ENCODE measurements at places on chromosomes 4 and X.

- no peak for DNase-seq
Measured at GRCh38 chrX:8191022-8191421, 20.0 kb upstream of the VCX2 start.

DNA sequence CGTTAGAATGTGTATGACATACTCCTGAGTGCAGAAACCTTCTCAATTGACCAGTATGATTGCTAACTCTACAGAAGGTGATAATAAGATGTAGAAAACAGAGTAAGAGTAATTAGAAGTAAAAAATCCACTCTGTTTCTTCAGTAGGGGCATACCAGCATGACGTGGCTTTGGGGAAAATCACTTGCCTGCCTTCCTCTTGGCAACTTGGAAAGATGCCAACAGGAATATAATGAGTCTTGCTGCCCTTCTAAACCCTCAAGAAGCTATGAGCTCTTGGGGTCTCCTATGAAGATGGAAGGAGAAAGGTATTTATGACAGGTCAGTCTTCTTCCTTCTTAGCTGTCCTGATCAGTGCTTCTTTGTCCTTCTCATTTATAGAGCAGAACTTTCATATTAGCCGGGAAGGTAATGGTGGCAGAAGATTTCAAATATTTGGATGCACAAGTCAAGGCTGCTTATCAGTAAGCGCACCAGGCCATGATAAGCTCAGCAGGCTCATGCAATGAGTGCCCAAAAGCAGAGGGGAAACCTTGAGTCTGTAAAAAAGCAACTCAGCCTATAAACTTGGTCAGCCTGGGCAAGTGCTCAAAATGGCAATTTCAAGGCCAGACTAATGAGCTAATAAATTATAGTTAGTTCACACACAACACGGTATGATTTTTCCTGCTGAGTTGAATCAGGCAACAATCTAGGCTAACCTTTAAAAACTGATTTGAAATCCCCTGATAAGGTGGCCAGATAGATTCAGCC, 69.7 kb upstream of the PPARGC1A start:
- DNase-seq = no peak

GRCh38 chr4:137609718-137610430, 77.6 kb upstream of the PCDH18 start:
- DNase-seq = no peak

- DNase-seq = no peak
Measured at GRCh38 chrX:45765281-45765680, 564.6 kb upstream of the DIPK2B start.

DNA sequence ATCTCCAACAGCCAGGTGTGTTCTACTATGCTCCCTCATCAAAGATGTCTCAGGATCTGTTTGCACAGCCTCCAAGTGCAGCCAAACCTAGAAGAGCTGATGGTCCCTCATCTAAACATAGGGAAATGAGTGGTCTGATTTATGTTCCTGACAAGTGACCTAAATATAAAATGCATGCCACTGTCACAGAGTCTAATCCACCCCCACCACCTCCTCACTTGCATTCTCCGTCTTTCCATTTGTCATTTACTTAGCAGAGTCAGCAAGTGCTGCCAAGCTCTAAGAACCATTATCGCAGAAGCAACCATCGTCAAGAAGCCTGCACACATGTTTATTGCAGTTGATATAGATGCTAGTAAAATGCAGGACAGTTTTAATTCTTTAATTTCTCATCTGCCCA, 33.1 kb upstream of the VCX3A start:
- DNase-seq = no peak

DNA sequence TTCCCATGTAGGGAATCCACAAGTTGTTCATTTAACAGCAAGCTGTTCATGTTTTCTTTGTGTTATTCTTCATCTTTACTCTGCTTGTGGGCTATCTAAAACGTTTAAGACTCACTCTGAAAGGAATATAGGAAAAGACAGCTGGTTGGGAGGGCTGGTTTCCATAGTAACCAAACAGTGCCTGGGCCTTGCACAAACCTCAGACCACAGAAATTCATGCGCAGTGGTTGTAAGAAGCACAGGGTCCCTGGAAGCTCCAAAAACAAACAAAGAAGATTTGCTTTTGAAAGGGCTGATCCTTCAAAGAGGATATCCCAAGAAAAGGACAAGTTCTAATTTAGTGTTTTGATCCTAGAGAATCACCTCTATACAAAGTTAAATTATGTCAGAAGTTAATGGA, 7.8 kb downstream of the SERTM2 start:
- no peak for DNase-seq

DNA sequence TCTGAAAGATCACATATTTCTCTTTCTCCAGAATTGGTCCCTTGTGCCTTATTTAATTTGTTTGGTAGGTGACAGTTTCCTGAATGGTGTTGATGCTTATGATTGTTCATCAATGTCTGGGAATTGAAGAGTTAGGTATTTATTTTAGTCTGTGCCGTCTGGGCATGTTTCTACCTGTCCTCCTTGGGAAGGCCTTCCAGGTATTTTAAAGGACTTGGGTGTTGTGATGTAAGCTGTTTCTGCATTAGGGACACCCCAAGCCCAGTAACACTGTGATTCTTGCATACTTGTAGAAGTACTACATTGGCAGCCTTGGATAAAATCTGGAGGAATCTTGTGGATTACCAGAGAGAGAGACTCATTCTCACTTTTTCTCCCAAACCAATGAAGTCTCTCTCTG, 120.8 kb upstream of the CXXC4 start:
- DNase-seq = no peak

- DNase-seq = no peak
Measured at GRCh38 chr4:165058666-165059065, 5.0 kb downstream of the TRIM75 start.

DNA sequence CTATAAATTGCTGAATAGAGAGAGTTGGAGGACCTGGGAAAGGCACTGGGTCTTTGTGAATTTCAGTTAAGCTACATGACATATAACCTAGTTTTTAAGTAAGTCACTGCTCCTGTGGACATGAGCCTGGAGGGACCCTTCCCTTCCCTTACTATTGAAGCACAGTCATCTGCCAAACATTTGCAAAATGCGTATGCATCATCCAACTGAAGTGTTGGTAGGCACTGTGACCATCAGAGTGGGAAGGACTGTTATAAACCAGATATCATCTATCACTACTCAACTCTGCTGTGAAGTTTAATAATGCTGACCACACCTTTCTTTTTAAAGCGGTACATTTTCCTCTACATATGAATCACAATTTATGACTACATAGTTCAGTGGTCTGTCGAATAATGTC, 5.2 kb downstream of the GABRA3 start:
- DNase-seq = no peak

DNA sequence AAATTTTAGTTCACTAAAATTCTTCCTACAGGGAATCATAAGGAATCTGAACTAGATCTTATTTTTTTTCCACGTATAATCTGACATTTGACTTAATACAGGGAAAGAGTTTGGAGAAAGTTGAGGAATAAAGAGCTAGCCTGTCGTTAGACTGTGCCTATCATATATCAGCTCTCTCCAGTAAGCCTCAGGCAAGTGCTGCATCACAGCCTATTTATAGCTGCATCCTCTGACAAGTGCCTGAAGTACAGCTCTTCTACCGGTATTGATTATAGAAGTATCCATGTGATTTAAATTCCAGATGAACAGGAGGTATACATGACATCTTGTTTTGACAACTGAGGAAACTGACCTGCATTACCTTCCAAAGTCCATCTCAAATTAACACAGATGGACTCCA, 248.9 kb downstream of the TLL1 start:
- no peak for DNase-seq

GRCh38 chr4:182185491-182185890, 57.7 kb upstream of the TENM3 start:
- DNase-seq = no peak

DNA sequence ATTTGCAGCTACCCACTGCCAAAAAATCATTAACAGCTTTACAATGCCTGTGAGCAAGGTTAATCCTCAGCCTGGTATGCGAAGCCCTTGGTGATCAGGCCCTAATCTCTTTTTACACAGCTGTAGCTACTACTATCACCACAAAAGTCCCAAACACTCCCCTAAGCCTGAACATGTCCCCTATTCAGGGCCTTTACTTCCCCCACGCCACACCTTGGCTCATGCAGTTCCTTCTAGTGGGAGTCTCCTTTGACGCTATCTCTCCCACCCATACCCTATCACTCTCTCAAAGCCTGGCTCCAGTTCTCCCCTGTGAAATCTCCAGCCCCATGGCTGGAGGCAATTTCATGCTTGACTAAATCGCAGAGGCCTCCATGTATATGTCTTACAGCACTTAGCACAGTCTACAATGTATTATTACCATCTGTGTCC, 90.6 kb upstream of the CBR4 start:
- DNase-seq = no peak

GRCh38 chrX:129930941-129931410, 25.0 kb downstream of the UTP14A start:
- DNase-seq = no peak

DNA sequence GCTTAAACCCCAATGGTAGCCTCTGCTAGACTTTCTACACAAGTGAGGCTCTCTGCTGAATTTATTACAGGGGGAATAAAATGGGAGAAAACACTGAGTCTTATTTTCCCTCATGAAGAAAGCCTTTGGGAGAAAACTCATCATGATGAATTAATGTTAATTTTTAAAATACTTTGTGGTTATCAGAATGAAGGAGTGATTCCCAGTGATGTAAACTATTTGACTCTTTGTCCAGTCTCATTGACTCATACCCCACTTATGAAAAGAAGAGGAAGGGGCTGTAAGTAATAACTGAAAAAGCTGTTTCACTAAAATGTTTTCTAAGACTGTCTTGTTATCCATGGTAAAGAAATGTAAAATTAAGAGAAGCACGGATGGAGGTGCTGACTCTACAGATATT, 208.8 kb downstream of the GRIA3 start:
- no peak for DNase-seq

DNA sequence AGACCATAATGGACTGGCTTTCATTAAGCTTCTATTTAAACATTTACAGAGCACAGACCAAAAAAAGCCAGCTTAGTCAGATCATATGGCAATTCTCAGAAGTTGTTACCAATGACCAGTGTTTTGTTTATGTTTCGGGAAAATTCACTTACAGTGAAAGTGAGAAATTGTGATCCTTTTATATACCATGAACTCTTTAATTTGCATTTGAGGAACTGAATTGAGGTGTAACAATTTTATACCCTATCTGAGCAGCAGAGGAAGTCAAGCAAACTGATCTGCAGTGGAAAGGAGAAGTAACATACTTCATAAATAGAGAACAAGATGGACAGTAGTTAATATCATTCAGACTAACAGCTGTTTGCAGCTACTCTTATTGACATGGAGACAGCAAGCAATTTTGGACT, 97.1 kb downstream of the TMA16 start:
- DNase-seq = no peak

DNA sequence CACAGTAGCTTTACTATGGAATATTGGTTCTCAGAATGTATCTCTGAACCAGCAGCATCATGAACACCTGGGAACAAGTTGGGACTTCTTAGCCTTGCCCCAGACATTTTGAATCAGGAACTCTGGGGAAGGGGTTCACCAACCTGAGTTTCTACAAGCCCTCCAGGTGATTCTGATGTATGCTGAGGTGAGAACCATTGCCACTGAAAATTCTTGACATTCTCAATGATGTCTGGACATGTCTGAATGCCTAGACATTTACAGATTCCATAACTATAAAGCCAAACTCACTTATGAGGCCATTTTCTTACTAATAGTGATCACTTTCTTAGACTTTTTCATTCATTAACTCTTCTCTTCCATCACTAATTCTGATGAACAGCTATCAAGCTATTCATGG, 389.4 kb upstream of the FTHL17 start:
- no peak for DNase-seq

Data from stimulated activated CD4-positive, alpha-beta T cell treated with anti-CD3 and anti-CD28 coated beads, Interleukin-1b, Interleukin-23, amount 100 ng/mL, for 4 hours (primary cell).